Epithelial cell of proximal tubule (primary cell): ENCODE measurements at places on chromosomes 2 and 18.

DNA sequence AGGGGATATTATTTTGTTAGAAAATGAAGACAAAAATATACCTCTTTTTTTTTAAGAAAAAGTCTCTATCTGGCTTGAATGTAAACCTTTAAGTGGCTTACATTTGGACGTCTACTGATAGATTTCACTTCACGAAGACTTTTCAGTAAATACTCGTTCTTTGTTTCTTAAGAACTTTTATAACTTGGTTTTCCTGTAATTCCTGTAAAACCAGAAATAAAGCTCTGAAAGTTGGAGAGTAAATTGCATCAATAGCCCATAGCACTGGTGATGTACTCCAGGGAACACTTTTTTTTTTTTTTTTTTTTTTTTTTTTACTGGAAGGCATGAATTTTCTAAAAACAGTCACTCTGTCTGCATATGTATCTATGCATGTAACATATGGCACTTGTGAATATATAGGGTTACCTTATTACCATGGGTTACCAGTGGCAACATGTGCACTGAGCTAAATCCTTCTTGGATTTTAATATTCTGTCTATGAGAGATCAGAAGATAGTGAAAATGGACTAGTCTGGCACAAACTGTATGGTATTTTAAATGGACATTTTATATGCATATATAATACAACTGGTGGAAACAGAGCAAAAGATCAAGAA lies 309.2 kb upstream of the TCF4 start:
- DNase-seq: no peak

GRCh38 chr2:18117592-18117991 lies 239.1 kb downstream of the KCNS3 start:
- peak; percentile 22 for DNase-seq

- no peak for DNase-seq
Observed at GRCh38 chr2:231683292-231684235, 24.8 kb upstream of the PTMA start.

DNA sequence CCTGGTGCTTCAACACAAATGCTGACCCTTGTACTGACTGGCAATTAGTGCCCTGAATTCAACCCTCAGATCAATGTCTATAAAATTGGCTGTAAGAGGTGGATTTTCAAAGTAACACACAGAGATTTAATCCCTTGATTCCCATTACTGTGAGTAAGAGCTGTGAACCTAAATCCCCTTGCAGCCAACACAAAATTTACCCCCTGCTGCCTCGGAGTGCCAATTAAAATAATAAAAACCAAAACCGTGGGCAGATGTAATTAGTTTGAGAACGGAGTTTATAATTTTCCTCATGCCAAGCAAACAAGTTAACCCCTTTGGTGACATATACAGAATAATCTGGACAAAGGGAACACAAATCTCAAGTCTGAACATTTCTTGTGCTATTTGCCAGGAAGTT lies 55.8 kb upstream of the REV1 start:
- no peak for DNase-seq

- DNase-seq: no peak
Observed at GRCh38 chr2:174335988-174336500, 1.3 kb downstream of the SP9 start.

GRCh38 chr2:177165061-177165583 lies 47.5 kb upstream of the HNRNPA3 start:
- no peak for DNase-seq

- no peak for DNase-seq
Observed at GRCh38 chr2:143262389-143262788, 133.2 kb downstream of the ARHGAP15 start.

- no peak for DNase-seq
Observed at GRCh38 chr2:11683966-11684365, 14.0 kb upstream of the NTSR2 start.

DNA sequence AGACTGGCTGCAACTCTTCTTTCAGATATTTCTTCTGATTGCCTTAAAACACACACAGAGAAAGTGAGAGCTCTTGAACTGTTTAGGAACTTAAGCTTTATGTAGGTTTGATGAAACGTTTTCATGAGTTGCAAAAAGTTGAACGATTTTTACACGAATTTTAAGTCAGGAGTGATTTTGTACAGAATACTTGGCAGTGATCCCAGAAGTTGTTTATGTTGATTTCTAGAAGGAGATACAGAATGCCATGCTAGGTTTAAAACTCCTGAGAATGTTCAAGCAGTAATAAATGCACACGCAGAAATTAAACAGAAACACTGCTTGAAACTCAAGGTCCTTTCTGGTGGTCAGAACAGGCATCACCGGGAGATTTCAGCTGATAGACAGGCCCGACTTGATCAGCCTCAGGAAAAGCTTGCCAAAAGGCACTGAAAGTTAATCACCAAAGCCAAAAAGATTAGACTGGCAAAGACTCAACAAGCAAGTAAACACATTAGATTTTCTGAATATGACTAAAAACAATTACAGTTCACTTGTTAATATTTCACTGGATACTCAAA lies 123.1 kb downstream of the SOCS6 start:
- DNase-seq: no peak

DNA sequence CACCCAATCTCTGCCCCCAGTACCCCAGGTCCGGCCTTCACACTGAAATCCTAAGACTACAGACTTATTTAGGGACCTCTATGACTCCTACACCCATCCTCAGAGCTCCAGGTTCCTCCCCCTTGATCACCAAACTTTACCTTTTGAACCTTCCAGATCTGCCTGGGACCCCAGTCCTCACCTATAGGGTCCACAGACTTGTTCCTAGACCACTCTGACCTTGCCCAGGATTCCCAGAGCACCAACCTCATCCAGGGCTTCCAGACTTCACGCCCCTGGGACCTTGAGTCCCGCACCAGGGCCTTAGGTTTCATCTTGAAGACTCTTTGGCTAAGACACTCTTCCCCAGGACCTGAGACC lies 462 bp downstream of the CHCHD5 start:
- DNase-seq: no peak

DNA sequence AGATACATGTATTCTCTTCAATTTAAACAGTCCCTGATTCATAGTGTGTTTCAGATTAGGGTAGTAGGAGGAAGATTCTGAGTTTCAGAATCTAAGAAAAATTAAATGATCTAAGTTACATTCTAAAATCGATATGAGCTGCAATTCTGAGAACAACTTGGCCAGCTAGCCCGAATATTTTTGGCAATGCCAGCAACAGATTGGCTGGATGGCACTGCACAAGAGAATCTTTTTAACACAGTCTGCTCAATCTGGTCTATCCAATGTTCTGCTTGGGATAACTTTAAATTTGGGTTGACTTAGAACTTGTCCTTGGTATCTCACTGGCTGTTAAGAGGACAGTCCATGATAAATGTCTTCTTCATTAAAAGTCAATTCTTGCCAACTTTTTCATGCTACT lies 853.9 kb downstream of the NRXN1 start:
- DNase-seq: no peak

DNA sequence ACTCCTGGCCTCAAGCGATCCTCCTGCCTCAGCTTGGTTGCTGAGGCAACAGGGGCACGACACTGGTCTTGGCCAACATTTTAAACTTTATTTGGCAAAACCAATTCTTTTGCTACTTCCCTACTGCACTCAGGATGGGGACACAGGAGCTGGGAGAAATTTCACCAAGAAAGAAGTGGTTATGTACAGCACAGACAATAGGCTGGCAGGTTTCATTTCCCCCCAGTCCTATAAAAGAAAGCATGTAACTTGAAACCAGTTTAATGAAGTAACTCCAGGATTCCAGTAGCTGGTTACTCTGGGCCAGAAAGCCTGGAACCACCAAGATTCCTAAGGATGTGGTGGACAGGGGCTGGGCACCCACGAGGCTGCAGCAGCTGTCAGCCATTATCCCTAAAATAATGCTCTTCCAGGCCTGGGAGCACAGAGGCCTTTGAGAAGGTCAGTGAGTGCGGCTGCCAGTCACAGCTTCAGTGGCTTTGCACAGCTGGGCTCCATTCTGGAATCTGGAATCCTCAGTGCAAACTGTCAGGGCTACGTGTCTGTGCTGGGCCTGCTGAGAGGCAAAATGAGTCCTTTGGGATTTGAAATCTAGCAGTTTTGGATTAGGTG lies 142.3 kb upstream of the ITGA6 start:
- no peak for DNase-seq

- DNase-seq: no peak
Observed at GRCh38 chr2:120678251-120678650, 57.4 kb upstream of the GLI2 start.

DNA sequence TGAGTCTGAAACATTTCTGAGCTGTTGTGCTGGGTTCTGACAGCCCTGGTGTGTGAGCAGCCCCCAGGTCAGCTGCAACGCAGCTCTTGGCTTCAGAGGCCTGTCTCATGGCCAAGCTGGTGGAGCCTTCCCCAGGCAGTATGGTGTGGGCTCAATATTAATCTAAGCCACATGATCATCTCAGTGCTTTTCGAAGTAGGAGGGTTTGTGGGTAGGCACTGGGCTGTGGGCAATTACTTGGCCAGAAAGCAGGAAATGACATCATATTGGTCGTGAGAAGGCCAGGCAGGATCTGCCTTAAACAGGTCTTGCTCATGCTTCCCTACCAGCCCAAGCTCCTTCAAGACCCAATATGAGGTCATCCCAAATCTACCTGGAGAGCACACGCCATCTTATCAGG lies 26.9 kb downstream of the LOXHD1 start:
- DNase-seq: no peak

GRCh38 chr2:70133491-70134322 lies 46.4 kb downstream of the PCBP1 start:
- DNase-seq: no peak

GRCh38 chr18:49959176-49959575 lies 145.8 kb upstream of the ACAA2 start:
- DNase-seq: no peak

DNA sequence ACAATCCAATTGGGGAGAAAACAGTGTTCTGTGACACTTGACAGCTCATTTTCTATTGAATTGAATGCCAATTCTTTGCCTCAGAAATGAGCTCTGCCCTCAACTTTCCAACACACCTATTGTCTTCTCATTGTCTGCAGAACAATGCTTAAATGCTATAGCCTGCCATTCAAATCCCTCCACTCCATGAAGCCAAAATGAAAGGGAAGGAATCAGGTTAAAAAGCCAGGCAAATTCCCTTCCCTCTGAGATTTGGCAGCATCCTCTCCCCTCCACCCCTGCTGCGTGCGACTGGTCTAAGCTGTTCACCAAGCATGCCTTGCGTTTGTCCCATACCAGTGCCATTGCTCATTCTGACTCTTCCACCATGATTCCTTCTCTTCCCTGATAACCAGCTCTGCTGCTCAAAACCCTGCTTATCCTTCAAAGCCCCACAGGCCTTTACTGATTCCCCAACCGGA lies 32.4 kb upstream of the TMEM131 start:
- DNase-seq: no peak

DNA sequence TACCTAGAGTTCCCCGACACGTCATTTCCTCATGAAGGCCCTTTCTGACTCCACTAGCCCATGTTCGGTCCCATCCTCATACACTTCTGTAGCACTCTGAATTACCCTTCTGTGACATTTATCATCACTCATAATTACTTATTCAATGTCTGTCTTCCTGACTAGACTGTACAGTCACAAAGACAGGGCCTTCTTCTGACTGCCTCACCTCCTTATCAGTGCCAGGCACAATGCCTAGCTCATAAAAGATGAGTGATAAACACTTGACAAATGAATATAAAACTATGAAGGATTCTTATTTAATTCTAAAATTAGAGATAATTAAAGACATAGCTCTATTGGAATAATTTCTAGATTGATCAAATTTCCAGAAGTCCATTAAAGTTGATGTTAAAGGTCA lies 1.4 kb upstream of the UBXN4 start:
- DNase-seq: no peak

- DNase-seq: no peak
Observed at GRCh38 chr2:176106581-176107539, at the start of gene HOXD11. Gene HOXD11 (plus strand): TSS chr2:176107280. CDS start chr2:176107356, 76 bp downstream.

GRCh38 chr2:52192656-52193055 lies 1160.7 kb upstream of the NRXN1 start:
- DNase-seq: no peak

DNA sequence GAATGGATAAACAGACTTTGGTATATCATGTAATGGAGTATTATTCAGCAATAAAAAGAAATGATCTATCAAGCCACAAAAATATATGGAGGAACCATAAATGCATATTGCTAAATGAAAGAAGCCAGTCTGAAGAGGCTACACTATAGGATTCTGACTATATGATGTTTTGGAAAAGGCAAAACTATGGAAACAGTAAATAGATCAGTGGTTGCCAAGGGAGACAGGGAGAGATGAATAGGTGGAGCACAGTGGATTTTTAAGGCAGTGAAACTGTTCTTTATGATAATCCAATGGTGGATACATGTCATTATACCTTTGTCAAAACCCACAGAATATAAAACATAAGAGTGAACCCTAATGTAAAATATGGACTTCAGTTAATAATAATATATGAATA lies 41.0 kb upstream of the SLC30A6 start:
- DNase-seq: no peak

GRCh38 chr2:170235860-170236679 lies 58.1 kb downstream of the MYO3B start:
- no peak for DNase-seq

GRCh38 chr2:86020984-86021383 lies 84.7 kb downstream of the POLR1A start:
- no peak for DNase-seq

DNA sequence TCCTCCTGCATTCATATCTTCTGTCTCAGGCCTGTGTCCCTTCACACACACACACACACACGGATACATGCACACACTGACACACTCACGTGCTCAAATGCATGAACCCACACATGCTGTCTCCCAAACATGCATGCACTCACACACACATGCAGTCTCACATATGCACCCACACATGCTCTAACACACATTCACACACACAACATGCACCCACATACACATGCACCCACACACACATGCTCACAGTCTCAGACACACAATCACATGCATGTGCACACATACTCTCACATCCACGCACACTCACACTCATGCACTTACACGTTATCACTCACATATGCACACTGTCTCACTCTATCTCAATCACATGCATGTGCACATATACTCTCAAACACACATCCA lies 1.9 kb upstream of the CD226 start:
- DNase-seq: no peak

GRCh38 chr2:37790019-37790418 lies 118.6 kb upstream of the CDC42EP3 start:
- no peak for DNase-seq

DNA sequence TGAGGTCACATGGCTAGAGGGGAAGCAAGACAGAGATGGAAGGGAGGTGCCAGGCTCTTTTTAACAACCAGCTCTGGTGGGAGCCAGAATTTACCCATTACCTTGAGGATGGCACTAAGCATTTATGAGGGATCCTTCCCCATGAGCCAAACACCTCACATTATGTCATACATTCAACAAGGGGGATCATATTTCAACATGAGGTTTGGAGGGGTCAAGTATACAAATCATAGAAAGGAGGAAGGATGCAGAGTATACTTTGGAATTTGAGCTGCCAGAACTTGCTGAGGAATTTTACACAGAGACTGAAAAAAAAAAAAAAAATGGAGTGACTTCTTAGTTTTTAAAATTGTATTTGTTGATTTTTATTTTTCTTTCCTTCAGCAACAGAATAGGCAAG lies 891.4 kb downstream of the CCDC85A start:
- DNase-seq: no peak

- DNase-seq: no peak
Observed at GRCh38 chr2:196241175-196241574, 69.8 kb upstream of the STK17B start.
